ENCODE measurements at places on chromosomes 1 and 21.

DNA sequence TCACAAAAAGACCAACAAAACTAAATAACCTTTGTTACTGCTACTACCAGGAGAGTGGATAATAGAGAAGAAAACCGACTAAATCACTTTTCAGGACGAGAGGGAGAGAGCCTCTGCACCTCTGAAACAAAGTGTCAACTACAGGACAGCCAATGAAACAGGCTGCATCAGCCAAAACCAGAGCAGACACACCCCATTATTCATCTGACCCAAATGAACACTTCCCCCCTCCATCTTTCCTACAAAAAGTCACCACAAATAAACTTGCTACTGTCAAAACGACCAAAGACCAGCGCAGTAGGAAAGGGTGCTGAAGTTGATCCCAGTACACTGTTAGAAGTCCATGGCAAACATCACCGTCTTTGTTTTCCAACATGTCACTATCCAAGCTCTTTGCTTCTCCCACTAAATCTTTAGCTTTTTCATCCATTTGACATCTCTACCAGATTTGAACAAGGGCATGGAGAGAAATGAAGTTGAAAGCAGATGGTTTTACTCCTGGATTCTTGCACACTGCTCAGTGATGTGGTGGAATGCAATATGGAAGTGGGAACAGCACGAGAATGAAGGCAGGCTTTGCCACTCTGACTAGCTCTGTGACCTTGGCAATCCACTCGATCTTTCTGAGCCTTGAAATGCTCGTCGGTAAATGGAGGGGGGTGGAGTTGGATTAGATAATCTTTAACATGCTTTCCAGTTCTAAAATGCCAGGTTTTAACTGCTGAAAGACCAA, 20.5 kb downstream of the DSTYK start:
- no peak for DNase-seq

- DNase-seq: no peak
Measured at GRCh38 chr1:85692730-85693314, 15.4 kb downstream of the ZNHIT6 start.

DNA sequence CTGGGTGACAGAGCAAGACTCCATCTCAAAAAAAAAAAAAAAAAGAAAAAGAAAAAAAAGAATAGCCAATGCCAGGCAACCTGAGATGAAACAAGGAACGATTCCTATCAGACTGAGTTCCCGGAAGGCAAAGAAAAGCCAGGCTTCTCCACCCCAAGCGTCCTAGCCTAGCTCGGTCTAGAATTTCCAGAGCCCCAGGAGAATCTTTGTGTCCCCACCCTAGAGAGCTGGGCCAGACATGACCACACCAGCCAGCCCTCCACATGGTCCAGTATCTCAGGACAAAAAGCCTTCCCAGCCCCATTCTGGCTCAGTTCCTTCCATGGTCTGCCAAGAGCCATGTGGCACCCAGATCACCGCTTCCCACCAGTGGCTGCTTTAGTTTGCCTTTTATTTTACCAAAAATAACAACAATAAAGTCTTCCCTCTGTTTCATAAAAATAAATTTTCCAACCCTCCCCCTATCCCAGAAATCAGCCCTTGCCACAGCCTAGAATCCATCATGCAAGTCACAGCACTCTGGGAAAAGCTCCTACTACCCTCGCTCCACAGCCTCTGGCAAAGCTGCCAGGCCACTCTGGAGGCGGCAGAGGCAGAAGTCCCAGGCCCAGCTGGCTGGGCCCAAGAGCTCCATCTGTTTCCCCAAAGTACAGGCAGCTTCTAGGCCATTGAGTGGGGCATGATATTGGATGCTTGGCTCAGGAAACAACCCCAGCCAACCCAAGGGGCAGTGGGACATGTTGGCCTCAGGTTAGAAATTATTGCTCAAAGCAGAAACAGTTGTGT, 3.5 kb upstream of the MKNK1 start:
- DNase-seq: no peak

GRCh38 chr1:183913567-183913993, 108.7 kb downstream of the RGL1 start:
- no peak for DNase-seq

DNA sequence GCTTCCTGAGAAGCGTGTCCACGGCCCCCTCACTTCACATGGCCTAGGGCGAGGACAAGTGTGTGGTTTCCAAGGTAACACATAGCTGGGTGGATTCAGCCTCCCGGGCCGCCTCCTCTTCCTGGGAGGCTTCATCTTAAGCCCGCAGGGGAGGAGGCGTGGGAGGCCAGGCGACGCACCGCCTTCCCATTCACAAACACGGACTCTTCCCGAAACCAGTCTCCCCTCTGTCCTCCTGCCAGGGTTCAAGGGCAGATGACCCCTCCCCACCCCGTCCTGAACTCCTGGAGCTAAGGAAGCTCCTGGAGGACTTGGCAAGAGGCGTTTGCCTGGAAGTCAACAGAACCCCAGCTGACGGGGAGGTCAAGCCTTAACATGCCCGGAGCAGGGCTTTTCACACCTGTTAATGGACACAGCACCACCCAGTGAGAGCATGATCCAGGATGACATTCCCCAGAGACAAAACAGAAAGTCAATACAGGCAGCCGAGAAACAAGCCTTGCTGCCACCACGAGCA, 56.7 kb downstream of the KCNN3 start:
- DNase-seq: no peak

DNA sequence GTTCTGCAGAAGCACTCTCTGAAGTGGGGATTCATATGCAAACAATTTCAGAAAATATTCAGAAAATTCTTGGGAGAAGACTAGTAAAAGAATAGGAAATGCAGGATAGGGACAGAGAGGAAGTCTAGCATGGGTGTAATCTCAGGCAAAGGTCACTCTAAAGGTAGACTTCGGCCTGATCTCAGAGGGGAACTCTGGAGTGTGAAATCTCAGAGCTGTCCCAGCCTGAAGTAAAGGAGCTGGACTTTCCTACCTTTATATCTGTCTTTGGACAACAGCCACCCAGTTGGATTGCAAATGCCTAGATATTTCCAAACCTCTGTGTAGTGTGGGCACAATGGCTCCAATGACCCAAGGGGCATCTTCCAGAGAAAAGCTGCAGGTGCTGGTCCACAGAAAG, 379.8 kb downstream of the GPATCH2 start:
- no peak for DNase-seq

DNA sequence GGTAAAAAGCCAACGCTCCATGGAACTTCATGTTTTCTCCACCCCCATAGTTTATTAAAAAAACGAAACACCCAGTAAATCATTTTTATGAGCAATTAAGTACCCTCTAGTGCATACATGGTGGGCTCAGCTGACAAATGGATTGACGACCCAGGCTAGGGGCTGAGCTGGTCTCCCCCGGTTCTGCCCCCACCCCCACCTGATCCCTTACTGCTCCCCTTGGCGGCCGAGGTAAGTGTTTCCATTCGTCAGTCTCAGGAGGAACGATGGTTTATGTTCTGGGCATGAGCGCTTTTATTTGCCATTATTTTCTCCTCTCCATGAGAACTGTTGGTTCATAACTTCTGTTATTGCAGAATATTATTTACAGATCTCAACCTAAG, 233.9 kb upstream of the C1orf174 start:
- DNase-seq: no peak

DNA sequence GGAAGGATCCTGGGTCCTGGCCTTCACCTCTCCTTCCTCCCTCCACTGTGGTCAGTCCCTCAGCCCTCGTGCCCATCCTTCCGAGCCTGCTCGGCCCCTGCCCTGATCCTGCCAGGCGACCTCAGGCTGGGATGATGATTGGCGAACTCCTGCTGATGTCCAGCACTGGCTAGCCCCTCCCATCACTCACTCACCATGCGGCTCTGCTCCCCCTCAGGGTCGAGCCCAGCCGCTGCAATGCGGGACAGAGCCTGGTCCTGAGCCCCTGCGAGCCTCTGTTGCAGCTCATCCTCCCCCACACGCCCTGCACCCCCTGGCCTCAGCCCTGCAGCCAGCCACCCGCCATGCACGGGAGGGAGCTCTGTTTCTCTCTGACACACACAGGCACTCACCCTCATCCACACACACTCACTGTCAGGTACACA, 100.2 kb downstream of the DMRTB1 start:
- no peak for DNase-seq

DNA sequence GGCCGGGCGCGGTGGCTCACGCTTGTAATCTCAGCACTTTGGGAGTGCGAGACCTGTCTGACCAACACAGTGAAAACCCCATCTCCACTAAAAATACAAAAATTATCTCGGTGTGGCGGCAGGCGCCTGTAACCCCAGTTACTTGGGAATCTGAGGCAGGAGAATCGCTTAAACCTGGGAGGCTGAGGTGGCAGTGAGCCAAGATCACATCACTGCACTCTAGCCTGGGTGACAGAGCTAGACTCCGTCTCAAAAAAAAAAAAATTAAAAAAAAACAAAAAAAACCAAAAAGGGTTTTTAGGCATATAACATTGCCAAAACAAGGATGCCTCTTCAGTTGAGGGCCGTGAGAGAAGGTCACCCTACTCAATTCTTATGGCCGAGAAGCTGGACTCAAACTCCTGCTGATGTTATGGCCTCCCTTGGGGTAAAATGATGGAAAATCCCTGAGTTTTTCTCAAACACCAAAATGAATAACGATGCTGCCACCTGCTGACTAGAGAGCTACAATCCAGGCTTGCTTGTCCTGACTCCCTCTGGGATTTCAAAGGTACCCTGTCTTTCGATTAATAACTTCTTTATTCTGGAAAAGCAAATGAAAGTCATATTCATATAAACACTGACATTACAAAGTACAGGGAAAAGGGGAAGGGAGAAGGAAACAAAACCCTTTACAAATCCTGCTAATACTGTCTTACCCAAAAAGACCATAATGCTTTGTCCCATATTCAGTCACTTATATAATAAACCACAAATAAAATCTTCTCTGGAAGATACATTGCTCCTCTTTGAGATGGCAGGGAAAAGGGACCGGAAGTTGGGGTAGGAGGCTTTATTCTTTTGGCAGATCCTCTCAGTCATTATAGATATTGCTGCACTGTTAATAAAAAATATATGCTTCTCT, 10.7 kb downstream of the RAB42 start:
- DNase-seq: no peak

DNA sequence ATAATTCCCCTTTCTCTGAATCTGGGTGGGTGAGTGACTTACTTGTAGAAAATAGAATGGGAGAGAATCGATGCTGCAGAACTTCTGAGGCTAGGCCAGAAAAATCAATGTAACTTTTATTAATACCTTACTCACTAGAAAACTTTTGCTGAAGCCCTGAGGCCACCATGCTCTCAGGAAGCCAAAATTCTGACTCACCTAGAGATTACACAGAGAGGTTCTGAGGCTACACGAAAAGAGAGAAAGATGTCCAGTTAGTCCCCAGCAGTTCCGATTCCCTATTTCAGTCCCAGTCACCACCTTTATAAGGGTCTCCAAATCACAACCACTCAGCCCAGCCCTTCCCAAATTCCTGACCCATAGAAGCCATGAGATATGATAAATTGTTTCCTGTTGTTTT, 135.2 kb downstream of the NTPCR start:
- DNase-seq: no peak

DNA sequence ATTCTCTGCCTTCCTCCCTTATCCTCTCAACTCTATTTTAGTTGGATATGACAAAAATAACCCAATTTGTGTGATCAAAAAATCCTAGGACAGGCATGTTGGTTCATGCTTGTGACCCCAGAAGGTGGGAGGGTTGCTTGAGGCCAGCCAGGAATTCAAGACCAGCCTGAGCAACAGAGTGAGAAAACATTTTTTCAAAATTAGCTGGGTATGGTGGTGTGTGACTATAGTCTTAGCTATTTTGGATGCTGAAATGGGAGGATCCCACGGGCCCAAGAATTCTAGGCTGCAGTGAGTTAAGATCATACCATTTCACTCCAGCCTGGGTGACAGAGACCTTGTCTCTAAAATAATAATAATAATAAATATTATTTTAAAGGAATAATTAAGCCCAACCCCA, 1383.1 kb upstream of the ADGRL2 start:
- DNase-seq: no peak

DNA sequence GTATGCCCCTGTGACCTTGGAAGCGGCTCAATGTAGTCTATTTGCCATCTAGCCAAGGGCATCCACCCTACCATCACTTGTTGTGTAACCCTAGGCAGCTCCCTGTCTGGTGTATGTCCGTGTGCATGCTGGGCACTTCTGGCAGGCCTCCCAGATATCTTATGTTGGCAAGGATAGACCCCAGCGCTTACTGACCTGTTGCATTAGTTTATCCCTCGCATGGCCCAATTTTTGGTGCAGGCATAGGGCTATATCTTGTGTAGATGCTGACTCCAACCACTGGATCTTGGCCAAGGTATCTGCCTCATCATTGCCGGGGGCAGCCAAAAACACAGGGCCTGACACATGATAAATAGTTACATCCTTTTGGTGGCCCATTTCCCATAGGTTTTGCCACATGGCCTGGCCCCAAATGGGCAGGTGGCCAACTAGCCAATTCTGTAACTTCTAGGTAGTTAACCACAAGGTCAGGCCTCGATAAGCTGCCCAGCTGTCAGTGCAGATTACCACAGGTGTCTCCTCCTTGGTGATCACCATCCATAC, 14.0 kb upstream of the TBX19 start:
- no peak for DNase-seq

DNA sequence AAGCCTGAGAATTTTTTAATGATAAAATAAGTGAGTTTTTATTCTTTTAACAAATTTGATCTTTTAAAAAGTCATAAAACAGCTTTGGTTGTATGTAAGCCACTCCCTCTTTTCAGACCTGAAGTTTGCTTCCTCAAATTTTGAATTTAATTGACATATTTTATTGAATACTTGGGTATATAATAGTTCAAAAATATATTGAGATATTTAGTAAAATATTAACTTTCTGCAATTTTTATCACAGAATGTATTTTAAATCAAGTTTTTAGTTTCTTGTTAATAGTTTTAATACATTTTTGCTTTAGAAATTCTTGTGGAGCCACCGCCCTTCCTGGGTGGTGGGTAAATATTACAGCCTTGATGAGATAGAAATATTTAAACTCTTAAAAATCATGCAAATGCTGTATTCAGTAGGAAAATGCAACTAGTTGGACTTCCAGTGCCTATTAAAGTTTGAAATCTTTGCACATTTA, 867 bp downstream of the PTPRC start:
- no peak for DNase-seq
